ENCODE measurements at places on chromosomes 3 and 15. TPM values are rescaled to one million over a fixed set of nuclear protein-coding genes. Genes with fewer than 3 reads are reported as not detected.

NBEAL2 gene
- 24.6 TPM for total RNA-seq

GRCh38 chr3:121574449-121574848 lies 6.7 kb downstream of the ARGFX start:
- H3K27ac ChIP-seq: no peak overlapping the region
- no peaks in the 10 kb centered on the region for H3K27me3 ChIP-seq
- no peak for DNase-seq

- no peaks in the 10 kb centered on the region for H3K36me3 ChIP-seq
- H3K4me3 ChIP-seq: no peak overlapping the region
- peaks cover 8% of the 10 kb centered on the region for H3K4me1 ChIP-seq
- H3K27ac ChIP-seq: no peak overlapping the region
- no peak for DNase-seq
These were observed 48.5 kb upstream of the CHST2 start for GRCh38 chr3:143070977-143071551.

- DNase-seq: no peak
- H3K4me3 ChIP-seq: no peak overlapping the region
- no peaks in the 10 kb centered on the region for H3K27me3 ChIP-seq
- no peaks in the 10 kb centered on the region for H3K4me1 ChIP-seq
These were observed 345.2 kb upstream of the IL12A start for GRCh38 chr3:159643406-159643805.

- H3K4me3 ChIP-seq: peak overlapping the region; percentile 31
- peaks cover 21% of the 10 kb centered on the region for H3K27me3 ChIP-seq
- peaks cover 29% of the 10 kb centered on the region for H3K4me1 ChIP-seq
- no peak overlapping the region for H3K27ac ChIP-seq
- no peaks in the 10 kb centered on the region for H3K36me3 ChIP-seq
- DNase-seq: peak; percentile 12
These were observed 364.0 kb upstream of the RBMS3 start for GRCh38 chr3:28916713-28917499.

GRCh38 chr3:27669591-27669990 lies 52.5 kb downstream of the EOMES start:
- no peak overlapping the region for H3K27ac ChIP-seq
- no peak overlapping the region for H3K4me3 ChIP-seq
- H3K27me3 ChIP-seq: no peaks in the 10 kb centered on the region
- DNase-seq: no peak

DNA sequence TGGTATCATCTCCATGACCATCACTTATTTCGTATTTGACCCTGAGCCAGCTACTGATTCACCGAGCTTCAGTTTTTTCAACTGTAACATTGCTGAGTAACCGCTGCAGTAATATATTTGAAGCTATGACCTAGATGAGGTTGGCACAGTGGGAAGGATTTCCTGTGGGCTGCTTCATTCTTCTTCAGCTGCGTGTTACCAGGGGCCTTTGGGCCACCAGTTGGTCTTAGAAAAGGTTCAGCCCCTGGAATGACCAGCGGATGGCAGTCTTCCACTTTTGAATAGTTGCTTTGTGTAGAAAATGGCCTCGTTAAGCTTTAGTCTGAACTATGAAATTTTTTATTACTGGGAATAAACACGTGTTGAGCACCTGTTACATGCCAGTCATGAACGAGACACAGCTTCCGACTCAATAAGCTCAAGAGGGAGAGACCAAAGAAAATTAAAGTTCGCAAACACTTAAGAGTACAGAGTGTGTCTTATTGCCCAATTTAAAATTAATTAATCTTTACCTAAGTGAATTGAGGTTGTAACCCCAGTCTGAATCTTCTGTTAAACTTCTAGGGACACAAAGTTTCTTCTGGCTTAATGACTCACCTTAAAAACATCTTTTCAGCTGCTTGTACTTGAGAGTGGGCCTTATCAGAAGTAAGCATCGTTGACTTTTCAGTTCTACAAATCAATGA lies 57.6 kb upstream of the NR2E3 start:
- no peak overlapping the region for H3K27ac ChIP-seq
- H3K36me3 ChIP-seq: no peaks in the 10 kb centered on the region

PDCD10 gene
- total RNA-seq: 34.6 TPM

MPI gene
- 42.6 TPM for total RNA-seq

GRCh38 chr15:84575493-84575892 lies 25.3 kb upstream of the ZSCAN2 start:
- H3K4me1 ChIP-seq: peaks cover 6% of the 10 kb centered on the region
- no peaks in the 10 kb centered on the region for H3K36me3 ChIP-seq
- no peak overlapping the region for H3K4me3 ChIP-seq
- H3K27me3 ChIP-seq: peaks cover 25% of the 10 kb centered on the region

- peak overlapping the region; percentile 88 for H3K27ac ChIP-seq
- no peak overlapping the region for H3K4me3 ChIP-seq
- peaks cover 6% of the 10 kb centered on the region for H3K36me3 ChIP-seq
- peaks cover 16% of the 10 kb centered on the region for H3K4me1 ChIP-seq
These were observed 28.6 kb downstream of the ABTB1 start for GRCh38 chr3:127701280-127701911.

SCN11A gene
- 0.63 TPM for total RNA-seq

MELTF gene
- 4.1 TPM for total RNA-seq

ERICH6 gene
- total RNA-seq: 0.40 TPM

DNA sequence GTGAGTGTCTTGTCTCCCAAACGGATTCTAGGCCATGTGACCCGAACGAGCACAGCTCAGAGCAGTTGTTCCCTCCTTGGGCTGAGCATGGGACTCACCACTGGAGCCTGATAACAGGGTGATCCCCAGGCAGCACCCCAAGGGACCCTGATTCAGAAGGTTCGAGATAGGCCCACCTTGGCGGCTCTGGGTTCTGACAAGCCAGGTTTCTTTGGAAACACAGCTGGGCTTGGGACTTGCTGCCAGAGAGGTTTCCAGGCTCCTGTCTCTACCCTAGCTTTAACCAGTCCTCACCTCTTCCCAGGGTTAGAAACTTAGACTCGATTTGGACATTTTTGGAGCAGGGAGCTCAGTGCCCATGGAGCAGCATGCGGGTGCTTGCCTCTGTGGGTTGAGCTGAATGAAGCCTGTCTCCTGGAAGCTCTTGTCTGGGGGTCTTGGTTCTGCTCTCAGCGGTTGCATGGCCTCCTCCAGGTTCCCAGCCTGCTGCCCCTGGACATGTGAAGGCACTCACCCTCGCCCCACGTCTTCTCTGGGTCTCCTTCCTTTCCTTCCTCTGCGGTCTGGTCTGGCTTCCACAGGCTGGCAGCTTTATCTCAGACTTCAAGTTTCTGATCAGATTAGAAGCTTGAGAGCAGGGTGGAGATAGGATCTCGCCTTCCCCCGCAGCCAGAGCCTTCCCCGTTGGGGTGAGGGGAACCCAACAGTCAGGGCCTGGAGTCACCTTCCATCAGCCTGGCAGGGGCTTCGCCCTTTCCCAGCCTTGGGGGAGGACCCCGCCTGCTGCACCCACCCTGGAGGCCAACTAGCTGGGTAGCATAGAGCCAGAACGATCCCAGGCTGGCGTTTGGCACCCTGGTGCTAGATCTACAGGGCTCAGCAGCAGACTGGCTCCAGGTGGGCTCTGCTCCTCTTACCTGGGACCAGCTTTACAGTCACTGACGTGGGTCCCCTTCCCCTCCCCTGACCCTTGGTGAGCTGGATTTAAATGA lies 21.0 kb downstream of the PAQR5 start:
- DNase-seq: no peak
- H3K27ac ChIP-seq: no peak overlapping the region
- H3K36me3 ChIP-seq: no peaks in the 10 kb centered on the region
- H3K4me3 ChIP-seq: no peak overlapping the region
- H3K27me3 ChIP-seq: no peaks in the 10 kb centered on the region

DNA sequence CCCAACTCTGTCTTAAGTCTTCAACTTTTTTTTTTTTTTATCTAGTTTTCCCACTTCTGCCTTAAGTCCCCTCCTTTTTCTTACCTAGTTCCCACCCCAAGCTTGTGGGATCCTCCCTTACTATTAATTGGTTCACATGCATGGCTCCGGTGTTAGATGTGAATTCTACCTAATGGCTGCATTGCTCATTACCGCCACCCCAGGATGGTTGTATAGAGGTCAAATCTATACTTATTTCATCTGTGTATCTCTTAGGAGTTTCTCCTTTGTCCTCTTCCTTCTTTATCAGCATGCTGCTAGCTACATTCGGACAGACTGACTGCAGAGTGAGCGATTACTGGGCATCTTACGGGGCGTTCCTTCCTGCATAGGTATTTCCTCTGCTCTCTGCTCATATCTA lies 605.7 kb upstream of the GRM7 start:
- H3K36me3 ChIP-seq: no peaks in the 10 kb centered on the region
- H3K27me3 ChIP-seq: peaks cover 3% of the 10 kb centered on the region
- no peaks in the 10 kb centered on the region for H3K4me1 ChIP-seq

FBXW12 gene
- total RNA-seq: 0.44 TPM

GRCh38 chr3:129598000-129598381 lies 8.5 kb downstream of the PLXND1 start:
- no peak for DNase-seq
- H3K4me3 ChIP-seq: no peak overlapping the region

- H3K27me3 ChIP-seq: no peaks in the 10 kb centered on the region
- peaks cover 27% of the 10 kb centered on the region for H3K4me1 ChIP-seq
- H3K4me3 ChIP-seq: peak overlapping the region; percentile 94
- DNase-seq: peak; percentile 34
- H3K27ac ChIP-seq: no peak overlapping the region
- no peaks in the 10 kb centered on the region for H3K36me3 ChIP-seq
These were observed 528 bp downstream of the RBPMS2 start for GRCh38 chr15:64774629-64775493.

GRCh38 chr3:142215106-142215505 lies 10.3 kb downstream of the GK5 start:
- no peak for DNase-seq
- no peak overlapping the region for H3K4me3 ChIP-seq
- H3K4me1 ChIP-seq: peaks cover 3% of the 10 kb centered on the region
- H3K27ac ChIP-seq: no peak overlapping the region
- no peaks in the 10 kb centered on the region for H3K27me3 ChIP-seq

CD86 gene
- not detected for total RNA-seq

- no peaks in the 10 kb centered on the region for H3K4me1 ChIP-seq
- H3K27ac ChIP-seq: peak overlapping the region; percentile 75
- H3K27me3 ChIP-seq: no peaks in the 10 kb centered on the region
- H3K36me3 ChIP-seq: peaks cover 14% of the 10 kb centered on the region
These were observed 43.4 kb upstream of the APEH start for GRCh38 chr3:49630784-49631183.

DNA sequence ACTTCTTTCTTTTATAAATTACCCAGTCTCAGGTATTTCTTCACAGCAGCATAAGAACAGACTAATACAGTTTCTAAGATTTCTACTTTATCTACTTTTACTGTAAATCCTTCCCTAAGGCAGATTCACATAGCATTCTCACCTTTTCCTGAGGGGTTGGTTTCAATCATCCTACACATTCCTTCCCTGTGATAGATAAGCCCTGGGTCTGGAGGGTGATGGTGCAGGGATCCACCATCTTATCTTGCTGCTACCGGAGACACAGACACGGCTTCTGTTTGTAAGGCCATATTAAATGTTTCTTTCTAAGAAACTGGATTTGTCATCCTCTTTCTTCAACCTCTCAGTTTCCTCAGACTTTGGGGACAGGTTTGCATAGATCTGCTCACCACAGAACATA lies 6.1 kb downstream of the IQCF5 start:
- no peak overlapping the region for H3K4me3 ChIP-seq
- DNase-seq: no peak
- H3K36me3 ChIP-seq: no peaks in the 10 kb centered on the region
- no peaks in the 10 kb centered on the region for H3K4me1 ChIP-seq
- no peak overlapping the region for H3K27ac ChIP-seq
- peaks cover 21% of the 10 kb centered on the region for H3K27me3 ChIP-seq

GRCh38 chr3:97125902-97126499 lies 311.6 kb downstream of the EPHA6 start:
- no peaks in the 10 kb centered on the region for H3K27me3 ChIP-seq
- no peak for DNase-seq
- no peak overlapping the region for H3K4me3 ChIP-seq

DNA sequence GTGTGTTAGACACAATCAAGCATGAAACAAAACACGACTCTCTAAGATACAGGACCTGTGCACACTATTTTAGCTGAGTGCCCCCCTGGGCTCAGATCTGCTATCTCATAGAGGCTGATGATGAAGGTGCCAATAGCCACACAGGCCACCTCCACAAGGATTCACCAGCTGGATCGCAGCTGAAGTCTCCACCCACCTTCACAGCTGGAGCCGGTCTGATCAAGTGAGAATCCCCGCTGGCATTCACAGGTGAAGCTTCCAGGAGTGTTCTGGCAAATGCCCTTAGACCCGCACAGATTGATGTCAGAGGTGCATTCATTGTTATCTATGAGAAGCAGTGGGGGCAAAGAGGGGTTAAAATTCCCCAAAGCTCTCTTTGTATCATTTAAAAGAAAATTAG lies 90.1 kb downstream of the DUT start:
- H3K4me1 ChIP-seq: peaks cover 19% of the 10 kb centered on the region
- no peaks in the 10 kb centered on the region for H3K27me3 ChIP-seq
- no peak overlapping the region for H3K4me3 ChIP-seq
- no peak for DNase-seq

HMG20A gene
- total RNA-seq: 67.2 TPM

GRCh38 chr3:123491966-123492587 lies 43.2 kb upstream of the ADCY5 start:
- H3K4me1 ChIP-seq: no peaks in the 10 kb centered on the region
- no peaks in the 10 kb centered on the region for H3K27me3 ChIP-seq
- no peak overlapping the region for H3K27ac ChIP-seq
- no peak for DNase-seq
- H3K4me3 ChIP-seq: no peak overlapping the region

GRCh38 chr3:149280671-149281349 lies 52.6 kb downstream of the TM4SF18 start:
- H3K4me1 ChIP-seq: no peaks in the 10 kb centered on the region
- H3K4me3 ChIP-seq: no peak overlapping the region
- no peak for DNase-seq
- H3K36me3 ChIP-seq: no peaks in the 10 kb centered on the region

ARPIN gene
- total RNA-seq: 26.0 TPM

SCG5 gene
- total RNA-seq: 25.1 TPM

DNA sequence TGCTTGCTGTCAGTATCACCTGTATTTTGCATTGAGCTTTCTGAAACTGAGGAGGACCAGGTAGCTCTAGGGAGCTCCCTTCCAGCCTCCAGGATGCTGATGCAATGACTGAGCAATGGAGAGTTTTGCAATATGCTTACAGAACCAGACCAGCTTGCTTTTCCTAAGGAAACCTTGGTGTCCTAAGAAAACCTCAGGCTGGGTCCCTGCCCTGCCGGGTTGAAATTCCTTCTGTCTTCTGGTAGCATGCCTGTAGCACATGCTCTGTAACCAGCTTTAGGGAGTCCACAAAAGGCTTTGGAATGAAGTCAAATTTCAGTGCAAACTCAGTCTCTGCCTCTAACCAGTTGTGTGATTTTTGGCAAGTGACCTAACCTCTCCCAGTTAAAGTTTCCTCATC lies 65.8 kb upstream of the GSK3B start:
- no peak overlapping the region for H3K4me3 ChIP-seq
- peaks cover 6% of the 10 kb centered on the region for H3K36me3 ChIP-seq
- H3K4me1 ChIP-seq: peaks cover 11% of the 10 kb centered on the region
- DNase-seq: no peak

CDHR4 gene
- 0.12 TPM for total RNA-seq

CMTM8 gene
- total RNA-seq: 4.4 TPM

GRCh38 chr3:49199900-49200281 lies 28.5 kb downstream of the KLHDC8B start:
- no peak overlapping the region for H3K27ac ChIP-seq
- H3K4me1 ChIP-seq: no peaks in the 10 kb centered on the region
- no peaks in the 10 kb centered on the region for H3K27me3 ChIP-seq
- H3K36me3 ChIP-seq: no peaks in the 10 kb centered on the region

VIPR1 gene
- total RNA-seq: not detected

GRCh38 chr3:102163039-102163817 lies 271.6 kb upstream of the ZPLD1 start:
- H3K27ac ChIP-seq: no peak overlapping the region
- H3K4me1 ChIP-seq: no peaks in the 10 kb centered on the region
- H3K4me3 ChIP-seq: no peak overlapping the region
- no peaks in the 10 kb centered on the region for H3K36me3 ChIP-seq
- no peak for DNase-seq
- H3K27me3 ChIP-seq: no peaks in the 10 kb centered on the region

Measured in neural crest cell (in vitro differentiated cells).